ENCODE measurements at places on chromosomes 7 and 10.
A peak's percentile ranks its signal among the peaks of the same experiment; 100 is the strongest.

- no peak for DNase-seq
Observed at GRCh38 chr10:53370347-53370746, 597.8 kb upstream of the MBL2 start.

DNA sequence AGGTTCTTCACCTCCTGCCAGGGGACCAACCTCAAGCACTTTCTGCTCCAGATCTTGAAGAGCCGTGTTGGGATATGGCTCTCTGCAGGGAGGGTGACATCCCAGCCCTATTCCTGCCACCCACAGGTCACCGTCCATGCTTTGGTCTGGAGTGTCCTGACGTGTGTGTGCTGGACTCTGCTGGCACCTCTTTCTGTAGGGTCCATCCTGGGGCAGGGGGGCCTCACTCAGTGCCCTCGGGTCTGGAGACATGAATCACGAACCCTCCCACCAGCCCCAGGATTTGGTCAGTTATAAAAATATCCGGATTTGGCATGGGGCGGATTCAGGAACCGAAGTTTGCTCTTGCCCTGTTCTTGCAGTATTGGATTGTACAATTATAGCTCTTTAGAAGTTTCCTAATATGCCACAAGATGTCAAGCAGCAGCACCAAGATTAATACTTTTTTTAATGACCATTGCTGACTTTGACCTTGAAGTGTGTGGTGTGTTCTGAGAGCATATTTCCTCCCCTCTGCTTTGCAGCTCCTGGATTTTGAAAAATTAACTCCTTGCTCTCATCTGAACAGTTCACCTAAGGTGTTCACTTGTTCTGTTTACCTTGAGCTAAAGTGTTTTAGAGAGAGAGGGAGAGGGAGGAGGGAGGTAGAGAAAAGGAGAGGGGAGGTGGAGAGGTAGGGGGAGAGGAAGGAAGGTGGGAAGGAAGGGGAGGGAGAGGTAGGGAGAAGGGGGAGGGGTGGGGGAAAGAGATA is 95.4 kb upstream of the SHH start:
- DNase-seq: no peak

- DNase-seq: no peak
Observed at GRCh38 chr7:130821864-130822263, 87.9 kb upstream of the KLF14 start.

- peak; percentile 56 for DNase-seq
Observed at GRCh38 chr7:76069238-76069638, 21.3 kb downstream of the MDH2 start.

GRCh38 chr7:5693529-5693928 is 87.9 kb downstream of the RNF216 start:
- no peak for DNase-seq

DNA sequence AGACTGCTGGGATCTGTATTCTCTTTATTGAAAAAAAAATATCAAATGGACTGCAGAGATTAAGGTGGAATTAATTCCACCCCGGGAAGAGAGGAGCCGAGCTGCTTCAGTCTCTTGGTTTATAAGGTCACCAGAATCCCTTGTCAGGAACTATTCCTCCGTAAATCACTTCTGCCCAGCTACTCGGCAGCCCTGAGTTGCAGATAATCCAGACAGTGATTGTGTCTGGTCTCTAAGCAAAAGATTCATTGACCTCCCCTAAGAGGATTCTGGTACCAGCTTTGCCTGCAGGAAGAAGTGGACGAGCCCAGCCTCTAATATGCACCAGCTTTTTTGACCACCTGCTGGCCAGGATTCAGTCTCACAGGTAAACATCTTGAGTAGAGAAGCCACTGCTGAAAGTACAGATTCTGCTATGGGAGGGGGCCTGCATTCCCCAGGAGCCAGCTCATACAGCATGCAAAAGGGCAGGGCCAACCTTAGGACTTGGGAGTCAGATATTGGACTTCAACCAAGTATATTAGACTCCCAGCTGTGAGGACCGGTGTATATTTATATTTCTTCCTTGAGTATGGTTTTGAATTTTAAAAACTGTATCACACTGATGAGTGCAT is 27.1 kb upstream of the PLXNA4 start:
- DNase-seq: no peak

DNA sequence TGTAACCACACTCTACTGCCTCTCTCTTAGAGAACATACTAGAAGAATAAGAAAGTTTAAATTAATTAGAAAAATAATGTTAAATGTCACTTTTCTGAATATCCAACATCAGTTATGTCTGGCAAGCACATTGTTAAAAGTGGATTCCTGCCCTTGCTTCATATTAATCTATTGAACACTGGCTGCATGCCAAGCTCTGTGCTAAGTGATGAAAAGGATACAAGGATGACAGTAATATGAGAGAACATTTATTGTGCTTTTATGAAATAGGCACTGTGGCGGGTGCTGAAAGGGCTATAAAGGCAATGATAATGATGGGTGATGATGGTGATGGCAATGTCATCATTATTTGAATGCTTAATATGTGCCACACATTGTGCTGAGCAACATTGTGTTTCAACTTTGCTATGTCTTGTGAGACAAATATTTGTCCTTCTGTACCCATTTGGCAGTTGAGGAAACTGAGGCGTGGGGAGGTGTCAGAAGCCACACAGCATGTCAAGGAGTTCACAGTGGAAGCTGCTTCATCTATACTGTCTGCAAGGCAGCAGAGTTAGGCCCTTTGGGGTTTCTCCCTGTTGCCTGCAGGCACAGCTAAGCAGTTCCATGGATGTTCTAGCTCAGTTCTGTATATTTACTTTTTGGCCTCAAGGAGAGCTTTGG is 64.2 kb upstream of the RAPGEF5 start:
- no peak for DNase-seq

DNA sequence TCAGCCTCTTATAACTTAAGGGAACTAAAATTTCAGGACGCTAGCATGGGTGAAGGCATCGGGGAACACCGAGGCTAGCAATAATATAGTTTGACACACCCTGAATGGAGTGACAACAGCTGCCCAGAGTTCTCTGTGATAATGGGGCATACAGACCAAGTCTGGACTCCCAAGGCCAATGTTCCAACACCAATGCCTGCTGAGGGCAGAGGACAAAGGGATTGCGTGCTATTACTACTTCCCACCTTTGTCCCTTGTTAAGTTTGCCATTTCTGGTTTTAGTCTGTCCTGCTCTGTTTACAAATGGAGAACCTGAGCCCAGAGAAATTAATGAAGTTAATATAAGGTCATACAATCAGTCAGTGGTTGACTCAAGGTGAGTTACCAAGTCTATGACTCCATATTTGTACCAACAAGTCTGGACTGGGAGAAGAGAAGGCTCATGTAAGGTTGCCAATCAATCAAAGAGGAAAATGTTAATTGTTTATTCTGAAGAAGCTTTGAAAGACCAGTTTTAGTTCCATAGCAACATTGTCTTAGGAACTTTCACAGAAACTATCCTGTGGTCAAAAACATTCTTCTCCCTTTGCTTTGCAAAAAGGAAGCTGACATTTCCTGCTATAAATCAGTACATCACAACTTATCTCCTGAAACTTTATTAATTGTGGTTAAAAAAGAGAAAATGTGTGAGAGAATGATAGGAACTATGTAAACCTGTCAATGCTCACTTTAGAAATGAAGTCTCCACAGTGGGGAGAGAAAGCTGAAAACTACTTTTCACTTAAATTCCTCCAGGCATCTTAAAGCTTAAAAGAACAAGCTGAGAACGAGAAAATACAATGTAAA is 74.5 kb downstream of the CCDC6 start:
- no peak for DNase-seq

DNA sequence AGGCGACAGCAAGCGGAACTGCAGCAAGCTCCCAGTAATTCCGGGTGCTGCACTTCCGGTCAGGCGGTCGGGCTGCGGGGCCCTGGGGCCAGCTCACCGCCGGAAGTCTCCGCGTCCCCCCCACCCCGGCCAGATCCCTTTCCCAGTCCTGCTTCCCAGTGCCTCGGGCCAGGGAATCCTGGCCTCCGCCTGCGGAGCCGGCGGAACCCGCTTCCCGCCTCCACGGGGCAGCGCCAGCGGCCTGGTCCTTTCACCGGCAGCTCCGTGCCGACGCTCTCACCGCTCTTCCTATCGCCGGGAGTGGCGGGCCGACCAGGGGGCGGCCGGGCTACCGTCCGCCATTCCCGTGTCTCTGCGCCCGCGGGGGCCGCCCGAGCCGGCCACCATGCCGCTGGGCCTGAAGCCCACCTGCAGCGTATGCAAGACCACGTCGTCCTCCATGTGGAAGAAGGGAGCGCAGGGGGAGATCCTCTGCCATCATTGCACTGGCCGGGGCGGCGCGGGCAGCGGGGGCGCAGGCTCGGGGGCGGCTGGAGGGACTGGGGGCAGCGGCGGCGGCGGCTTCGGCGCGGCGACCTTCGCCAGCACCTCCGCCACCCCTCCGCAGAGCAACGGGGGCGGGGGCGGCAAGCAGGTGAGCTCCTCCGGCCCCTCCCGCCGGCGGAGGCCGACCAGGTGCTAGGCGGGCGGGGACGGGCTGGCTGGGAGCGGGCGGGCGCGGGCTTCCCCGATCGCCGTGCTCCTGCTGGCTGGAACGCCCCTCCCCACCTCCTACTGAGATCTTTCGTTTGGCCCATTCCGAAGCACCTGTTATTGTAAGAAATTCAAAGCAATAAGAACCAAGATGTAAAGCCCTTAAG is at the start of gene GATAD1:
Gene GATAD1 (plus strand): TSS at position 138 of the 860 bp plus-strand sequence. CDS start 248 bp downstream, at position 386.
- peak; percentile 67 for DNase-seq

GRCh38 chr7:67976490-67976889 is 979.9 kb downstream of the TYW1 start:
- DNase-seq: no peak

DNA sequence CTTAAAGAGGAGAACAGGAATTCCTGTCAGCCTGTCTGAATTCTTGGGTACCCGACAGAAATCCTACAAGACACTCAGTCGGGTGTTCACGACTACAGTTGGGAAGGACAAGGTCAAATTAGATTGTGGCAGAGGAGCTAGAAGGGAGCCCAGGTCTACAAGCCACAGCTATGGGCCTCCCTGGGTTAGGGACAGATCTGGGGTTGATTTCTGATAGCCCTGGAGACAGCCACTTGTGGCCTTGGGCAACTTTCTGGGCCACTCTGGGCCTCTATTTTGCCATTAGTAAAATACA is 39.7 kb upstream of the ANTXRL start:
- DNase-seq: no peak

DNA sequence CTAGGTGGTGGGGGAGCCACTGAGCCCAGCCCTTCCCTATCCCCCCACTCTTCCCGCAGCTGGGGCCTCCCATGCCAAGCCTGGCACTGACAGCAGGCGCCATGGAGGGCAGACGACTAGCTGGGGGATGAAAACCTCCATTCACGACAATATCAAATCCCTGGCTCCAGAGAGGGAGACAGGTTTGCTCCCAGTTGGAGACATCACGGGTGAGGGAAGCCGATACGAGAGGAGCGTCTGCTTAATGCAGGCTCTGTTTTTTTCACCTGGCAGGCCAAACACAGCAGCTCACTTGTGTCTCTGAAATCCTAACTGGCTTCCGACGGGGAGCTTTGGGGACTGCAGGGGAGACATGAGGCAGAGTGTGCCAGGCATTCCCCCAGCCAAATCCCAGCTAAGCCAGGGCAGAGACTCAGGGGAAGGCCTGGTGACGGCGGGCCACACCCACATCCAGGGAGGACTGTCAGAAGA is 307.4 kb upstream of the ZMIZ1 start:
- DNase-seq: no peak

DNA sequence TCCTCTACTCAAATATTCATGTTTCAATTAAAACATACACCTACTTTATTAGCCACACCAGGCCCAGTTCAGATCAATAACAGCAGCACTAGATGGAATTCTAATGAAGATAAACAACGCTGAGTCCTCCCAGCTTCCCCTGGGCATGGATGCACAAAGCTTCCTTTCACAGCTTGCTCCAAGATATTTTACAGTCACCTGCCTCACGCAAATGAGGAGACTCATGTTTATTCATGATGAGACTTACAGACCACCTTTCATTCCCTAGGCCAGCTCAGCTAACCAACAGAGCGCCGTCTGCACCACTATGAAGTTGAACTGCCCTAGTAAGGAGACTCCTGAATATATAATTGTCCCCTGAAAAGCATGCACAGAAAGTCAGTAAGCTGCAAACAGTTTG is 283.0 kb upstream of the AOAH start:
- DNase-seq: no peak

GRCh38 chr10:34816085-34816496 is 995 bp upstream of the PARD3 start:
- no peak for DNase-seq

GRCh38 chr7:50119815-50120637 is 27.0 kb upstream of the ZPBP start:
- no peak for DNase-seq

DNA sequence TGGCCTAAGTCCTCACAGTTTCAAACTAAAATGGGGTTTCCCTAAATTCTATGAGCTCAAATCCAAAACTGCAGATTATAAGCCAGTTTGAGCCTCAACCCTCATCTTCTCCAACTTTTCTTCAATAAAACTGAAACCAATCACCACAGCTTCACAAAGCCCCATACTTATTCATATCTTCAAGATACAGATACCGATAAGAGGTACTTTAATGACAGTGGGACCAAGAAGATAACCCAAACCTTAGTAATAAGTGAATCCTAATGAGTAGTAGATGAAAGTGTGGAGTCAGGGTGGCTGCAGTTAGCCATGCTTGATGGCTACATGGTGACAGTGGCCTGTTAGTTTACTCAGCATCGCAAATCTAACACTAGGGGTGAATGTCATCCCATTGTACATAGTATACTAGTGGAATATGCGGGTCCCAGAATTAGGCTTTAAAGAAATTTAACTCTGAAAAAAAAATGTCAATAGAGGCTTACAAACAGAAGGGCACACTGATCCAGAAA is 395.8 kb upstream of the PHF14 start:
- DNase-seq: no peak

DNA sequence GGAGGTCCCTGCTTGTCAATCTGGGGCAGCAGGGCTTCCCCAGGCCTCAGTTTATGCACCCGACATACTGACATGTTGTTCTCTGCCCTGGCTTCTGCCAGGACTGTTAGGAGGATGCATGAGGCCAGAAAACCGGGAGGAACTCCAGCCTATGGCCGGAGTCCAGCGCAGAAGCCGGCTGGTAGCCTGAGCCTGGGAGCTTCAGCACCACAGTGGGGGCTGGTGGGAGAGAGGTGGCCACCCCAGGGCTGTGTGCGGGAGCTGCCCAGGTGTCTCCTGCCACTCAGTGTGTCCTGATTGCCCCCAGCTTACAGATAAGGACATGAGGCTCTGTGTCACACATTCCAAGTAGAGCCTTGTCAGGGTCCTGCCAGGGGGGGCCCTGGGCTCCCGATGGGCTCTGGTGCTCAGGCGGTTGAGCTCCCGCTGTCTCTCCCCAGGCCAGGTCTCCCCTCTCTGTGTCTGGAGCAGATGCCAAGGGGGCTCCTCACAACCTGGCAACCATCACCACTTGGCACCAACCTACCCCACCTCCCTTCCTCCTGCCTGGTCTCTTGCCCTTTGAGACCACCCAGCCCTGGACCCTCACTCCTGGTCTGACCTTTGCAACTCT is 32.3 kb downstream of the PPIF start:
- DNase-seq: no peak

DNA sequence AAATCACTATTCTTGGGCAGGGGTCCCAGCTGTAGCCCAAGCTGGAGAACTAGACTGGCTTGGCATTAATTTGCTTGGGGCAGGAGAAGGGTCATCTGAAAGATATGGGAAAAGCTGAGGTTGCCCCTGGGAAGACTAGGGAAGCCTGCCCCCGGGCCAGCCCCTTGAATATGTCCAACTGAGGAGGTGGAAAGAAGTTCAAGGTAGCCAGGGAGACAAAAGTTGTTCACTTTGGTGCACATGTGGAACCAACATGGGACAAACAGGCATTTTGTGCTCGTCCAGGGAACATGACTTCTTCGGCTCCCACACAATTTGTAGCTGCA is 1.4 kb upstream of the LRRC61 start:
- DNase-seq: no peak

GRCh38 chr7:101904019-101904418 is 86.6 kb downstream of the CUX1 start:
- no peak for DNase-seq

All from fibroblast of skin of left biceps (primary cell).